ENCODE measurements at places on chromosomes 4 and X.
A peak's percentile ranks its signal among the peaks of the same experiment; 100 is the strongest.

DNA sequence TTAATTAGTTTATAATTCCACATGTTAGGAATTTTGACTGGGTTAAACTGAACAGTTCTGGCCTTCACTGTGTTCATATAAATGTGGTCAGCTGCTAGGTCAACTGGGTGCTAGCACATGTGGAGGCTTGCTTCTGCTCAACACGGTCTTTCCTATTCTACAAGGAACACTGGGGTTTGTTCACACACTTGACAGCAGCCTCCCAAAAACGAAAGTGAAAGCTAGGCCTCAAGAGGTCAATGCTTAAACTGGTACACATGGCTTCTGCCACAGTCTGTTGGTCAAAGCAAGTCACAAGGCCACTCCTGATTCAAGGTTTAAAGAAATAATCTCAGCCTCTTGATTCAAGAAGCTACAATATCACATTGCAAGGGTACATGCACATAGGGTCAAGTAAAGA, 126.5 kb downstream of the QDPR start:
- DNase-seq = no peak

GRCh38 chr4:53981066-53981465, 83.3 kb downstream of the CHIC2 start:
- no peak for DNase-seq

GRCh38 chr4:145734031-145734430, 54.1 kb downstream of the C4orf51 start:
- no peak for DNase-seq

DNA sequence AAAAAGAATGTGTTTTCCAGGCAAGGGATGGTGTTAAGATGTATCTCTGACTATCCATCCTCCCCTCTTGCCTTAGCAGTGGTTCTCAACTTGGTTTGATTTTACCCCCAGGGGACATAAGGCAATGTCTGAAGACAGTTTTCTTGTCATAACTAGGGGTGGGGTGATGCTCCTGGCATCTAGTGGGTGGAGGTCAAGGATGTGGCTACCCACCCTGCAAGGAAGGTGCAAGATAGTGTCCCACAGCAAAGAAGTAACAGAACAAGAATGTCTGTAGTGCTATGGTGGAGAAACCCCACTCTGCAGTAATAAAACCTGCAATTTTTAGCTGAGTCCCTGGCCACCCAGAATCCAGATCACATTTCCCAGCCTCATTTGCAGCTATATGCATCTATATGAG, 81.2 kb upstream of the TBL1X start:
- no peak for DNase-seq

DNA sequence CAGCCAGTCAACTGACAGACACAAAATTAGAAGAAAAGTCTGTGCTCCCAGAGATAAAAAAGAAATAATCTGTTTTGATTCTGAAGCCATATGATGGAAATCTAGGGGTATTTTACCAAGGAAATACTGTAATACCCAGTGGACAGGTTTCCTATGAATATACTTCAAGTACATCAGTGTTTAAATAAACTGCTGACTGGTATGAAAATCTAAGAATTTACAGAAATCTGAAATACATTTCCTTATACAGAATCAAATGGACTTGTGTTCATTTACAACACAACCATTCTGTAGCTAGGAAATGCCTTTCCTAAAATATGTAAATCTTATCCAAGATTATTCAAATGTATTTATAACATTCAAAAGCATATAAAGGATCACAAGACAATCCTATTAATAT, 13.4 kb downstream of the YTHDC1 start:
- no peak for DNase-seq

DNA sequence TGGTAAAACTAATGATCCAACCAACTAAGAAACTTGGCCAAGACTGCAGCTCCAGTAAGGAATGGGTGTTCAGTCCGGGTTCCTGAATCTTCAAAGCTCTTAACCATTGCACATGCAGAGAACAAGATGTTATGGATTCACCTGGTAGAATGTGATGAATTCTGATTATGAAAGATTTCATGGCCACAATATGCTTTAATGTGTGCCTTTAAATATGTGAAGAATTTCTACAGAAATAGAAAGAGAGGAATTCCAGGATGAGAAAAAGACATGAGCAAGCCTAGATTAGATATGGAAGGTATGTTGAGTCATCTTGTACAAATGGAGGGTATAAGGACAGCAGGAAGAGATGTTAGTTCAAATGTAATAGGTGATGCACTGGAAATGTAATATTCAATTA, 472.2 kb upstream of the TENM3 start:
- DNase-seq = no peak

DNA sequence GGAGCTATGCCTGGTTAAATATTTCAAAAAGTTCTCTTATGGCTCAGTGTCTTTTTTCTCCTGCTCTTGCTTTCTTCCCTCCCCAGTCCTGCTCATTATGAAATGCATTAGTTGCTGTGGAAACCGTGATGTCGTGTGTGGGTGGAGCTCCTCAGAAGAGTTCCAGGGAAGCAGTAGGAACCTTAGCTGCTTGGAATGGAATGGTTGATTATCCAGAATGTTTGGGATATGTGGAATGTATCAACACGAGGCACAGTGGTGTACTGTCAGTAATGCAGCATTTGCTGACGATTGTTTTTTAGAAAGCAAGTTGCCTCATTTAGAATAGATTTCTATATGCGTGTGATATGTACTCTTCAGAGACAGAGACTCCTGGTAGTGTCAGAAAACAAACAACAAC, 333.2 kb downstream of the ARHGAP10 start:
- DNase-seq = no peak

DNA sequence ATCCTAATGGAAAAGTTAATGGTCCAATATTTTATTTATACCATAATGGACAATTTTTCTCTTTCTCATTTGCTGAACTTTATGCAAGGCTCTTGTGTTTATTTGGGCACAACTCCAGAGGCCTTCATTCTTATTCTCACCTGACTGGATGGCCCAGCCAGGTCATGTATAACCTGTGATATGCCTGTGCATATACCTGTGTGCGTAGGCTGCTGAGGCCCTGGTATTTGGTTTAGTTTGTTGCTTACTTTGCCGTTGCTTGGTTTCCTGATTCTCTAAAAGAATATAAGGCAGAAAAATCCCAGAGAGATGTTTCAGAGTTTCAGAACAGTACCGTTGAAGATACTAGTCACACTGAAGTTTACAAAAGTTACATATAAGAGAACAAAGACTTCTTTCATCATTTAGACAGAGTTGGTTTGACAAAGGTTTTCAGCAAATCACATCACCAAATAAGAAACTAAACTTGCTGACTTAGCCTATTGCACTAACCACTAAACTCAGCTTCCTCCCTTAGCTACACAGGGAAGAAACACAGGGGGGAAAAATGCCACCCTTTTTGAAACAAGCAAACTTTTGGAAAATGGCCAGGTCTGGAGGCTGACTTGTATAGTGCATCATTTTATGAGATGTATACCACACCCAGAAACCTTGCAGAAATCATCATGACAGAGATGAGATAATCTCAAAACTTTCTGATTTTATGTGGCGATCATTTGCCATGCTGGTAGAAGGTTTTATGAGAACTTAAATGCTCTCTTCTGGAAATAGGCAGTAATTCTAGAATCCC, 248.5 kb downstream of the GRIA3 start:
- DNase-seq = no peak

DNA sequence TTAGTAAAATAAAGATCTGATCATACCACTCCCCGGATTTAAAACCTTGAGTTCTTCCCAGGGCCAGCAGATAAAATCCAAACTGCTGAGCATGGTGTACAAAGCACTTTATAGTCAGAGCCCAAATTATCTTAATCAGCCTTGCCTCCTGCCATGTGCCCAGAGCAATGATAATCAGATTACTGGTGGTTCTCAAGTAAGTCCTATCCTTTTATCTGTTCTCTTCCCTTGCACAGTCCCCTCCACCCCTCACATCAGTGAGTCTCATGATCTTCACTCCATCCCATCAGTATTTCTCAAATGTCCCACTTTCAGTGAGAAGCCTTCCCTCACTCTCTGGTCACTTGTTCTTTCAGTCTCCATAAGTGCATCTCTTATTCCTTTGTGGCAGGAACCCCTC, 22.7 kb downstream of the INTS6L start:
- DNase-seq = no peak

DNA sequence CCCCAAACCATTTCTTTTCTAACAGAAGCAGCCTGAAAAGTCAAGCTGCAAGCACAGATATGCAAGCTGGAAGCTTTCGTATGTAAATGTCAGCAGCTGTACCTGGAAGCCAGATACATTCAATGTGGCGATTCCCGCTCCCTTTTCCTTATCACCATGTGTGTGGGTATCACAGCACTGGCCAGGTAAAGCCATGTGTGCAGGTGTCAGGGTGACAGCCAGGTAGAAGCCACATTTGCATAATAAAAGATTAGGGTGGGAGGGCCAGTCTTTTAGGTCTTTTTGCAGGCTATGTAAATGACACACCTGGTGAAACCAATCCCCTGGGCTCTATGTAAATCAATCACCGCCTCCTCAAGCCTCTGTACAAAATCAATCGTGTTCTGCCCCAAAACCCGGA, 50.1 kb downstream of the RXFP1 start:
- no peak for DNase-seq

DNA sequence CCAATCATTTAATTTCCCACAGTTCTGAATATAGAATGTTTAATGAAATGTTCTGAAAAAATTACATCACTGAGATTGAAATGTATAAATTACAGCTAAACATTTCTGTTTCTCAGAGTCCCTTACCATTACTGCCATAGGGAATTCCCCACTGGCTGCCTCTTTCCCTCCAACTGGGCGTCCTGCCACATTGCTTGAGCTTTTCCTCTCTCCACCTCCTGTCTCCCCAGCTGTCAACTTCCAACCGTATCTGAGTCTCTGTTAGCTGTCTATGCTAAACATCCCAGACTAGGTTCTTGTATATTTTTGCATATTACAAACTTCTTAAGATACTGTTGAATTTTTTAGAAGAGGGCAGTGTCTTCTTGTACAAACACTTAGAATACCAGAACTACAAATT, 407.3 kb upstream of the SLIT2 start:
- no peak for DNase-seq

GRCh38 chrX:68895341-68895755, 66.5 kb downstream of the EFNB1 start:
- DNase-seq = peak; percentile 21

DNA sequence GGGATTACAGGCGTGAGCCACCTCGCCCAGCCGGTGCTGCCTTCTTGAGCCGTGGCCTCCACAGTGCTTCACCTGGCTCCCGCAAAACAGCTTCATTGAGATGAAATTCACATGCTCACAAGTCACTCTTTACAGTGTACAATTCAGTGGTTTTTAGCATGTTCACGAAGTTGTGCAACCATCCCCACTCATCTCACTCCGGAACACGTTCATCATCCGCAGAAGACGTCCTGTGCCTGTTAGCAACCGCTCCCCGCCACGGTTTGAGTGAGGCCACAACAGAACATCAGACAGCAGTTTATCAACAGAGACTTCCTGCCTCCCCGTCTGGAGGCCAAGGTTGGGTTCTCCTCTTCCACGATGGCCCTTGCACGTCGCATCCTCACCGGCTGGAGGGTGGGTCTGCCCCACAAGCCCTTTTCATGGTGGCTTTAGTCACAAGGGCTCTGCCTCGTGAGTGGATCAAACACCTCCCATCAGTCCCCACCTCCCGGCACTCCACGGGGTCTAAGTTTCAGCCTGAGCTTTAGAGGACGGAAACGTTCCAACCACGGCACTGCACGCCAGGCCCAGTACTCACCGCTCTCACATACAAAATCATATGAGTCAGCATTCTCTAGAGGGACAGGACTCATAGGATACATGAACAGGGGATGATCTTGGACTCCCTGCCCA, 29.6 kb upstream of the SPON2 start:
- peak; percentile 66 for DNase-seq

GRCh38 chr4:46793036-46793435, 116.0 kb downstream of the COX7B2 start:
- DNase-seq = no peak

DNA sequence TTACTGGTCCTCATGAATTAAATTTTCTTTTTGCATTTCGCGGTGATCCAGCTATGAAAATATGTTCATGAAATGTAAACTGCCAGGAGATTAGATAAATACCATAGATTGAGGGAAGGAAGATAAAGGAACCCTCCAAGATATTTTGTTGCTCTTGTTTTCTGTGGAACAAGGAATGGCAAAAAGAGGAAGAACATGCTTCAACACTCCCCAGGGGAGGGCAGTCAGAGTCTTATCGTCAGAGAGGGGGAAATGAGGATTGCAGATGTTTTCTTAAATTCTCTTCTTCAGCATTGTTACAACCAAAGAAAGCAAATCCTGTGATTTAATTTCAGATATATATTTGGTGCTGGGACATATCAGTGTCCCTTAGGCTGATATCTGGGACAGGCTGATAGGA, 9.5 kb upstream of the SFRP2 start:
- DNase-seq = peak; percentile 13

- DNase-seq = no peak
These were observed 93.1 kb downstream of the SLC16A2 start for GRCh38 chrX:74514384-74514783.

GRCh38 chr4:55949482-55949802, 697 bp downstream of the CEP135 start:
- no peak for DNase-seq

DNA sequence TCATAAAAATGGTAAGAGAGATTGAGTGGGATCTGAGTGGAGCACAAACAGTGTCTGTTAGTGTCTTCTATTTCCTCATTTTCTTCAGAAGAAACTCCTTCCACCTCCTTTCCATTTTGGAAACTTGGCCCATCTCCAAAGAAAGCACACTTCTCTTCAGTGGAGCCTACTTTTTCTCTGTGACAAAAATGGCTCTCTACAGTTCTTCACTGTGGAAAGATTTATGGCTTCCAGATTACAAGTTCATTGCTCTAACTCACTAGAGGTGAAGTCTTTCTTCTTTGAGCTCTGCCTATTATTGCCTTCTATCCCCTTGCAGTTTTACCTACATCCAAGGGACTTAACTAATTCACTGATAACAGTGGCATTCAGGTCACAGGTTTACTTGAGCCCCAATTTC, 325.8 kb downstream of the ANTXR2 start:
- no peak for DNase-seq

- DNase-seq = peak; percentile 61
These were observed 34.0 kb upstream of the CYBB start for GRCh38 chrX:37745835-37746217.

- no peak for DNase-seq
These were observed 171.8 kb upstream of the PACRGL start for GRCh38 chr4:20528508-20528907.

DNA sequence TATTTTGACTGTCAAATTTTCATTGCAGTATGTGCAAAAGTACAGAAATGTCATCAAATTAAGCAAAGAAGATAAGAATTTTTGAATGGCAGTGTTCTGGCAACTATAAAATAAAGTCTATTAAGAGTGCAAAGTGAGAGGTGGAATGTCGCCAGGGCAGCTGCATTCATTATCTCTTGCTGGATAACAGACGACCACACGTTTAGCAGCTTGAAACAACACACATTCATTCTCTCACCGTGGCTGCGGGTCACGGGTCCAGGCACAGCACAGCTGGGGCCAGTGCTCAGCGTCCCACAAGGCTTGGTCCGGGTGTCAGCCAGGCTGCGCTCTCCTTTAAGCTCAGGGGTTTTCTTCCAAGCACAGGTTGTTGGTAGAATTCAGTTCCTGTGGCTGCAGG, 113.9 kb downstream of the GPR143 start:
- no peak for DNase-seq

GRCh38 chr4:139524062-139524631, 31.9 kb downstream of the SETD7 start:
- DNase-seq = no peak

Data from suppressor macrophage treated with lipopolysaccharide for 1 hour (primary cell).